ENCODE measurements at places on chromosomes 16 and 17.

DNA sequence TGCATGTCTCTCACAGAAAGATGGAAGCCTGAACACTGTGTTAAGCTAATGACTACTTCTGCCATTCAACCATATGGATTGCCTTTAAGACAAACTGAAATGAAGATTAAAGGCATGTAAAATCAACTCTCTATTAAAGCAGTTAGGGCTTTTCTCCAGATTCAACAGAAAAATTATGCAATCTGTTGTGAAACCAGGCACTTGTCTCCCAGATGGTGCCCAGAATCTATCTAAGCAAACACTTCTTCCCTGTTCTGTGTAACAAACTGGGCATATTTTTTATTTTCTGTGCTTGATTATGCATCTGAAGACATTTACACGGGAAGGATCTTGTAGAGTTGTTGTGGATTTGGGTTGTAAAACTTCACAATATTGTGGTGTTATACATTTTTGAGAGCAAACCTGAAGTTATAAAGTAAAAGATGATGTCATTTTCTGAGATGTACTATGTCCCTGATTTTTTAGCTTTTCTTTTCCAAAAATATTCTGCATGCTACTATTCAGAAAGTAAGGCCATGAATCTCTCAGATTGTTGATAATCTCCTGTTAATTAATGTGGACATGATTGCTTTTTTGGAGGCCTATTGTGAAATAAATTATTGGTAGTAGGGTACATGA, 1550.3 kb downstream of the CDH8 start:
- DNase-seq: no peak

DNA sequence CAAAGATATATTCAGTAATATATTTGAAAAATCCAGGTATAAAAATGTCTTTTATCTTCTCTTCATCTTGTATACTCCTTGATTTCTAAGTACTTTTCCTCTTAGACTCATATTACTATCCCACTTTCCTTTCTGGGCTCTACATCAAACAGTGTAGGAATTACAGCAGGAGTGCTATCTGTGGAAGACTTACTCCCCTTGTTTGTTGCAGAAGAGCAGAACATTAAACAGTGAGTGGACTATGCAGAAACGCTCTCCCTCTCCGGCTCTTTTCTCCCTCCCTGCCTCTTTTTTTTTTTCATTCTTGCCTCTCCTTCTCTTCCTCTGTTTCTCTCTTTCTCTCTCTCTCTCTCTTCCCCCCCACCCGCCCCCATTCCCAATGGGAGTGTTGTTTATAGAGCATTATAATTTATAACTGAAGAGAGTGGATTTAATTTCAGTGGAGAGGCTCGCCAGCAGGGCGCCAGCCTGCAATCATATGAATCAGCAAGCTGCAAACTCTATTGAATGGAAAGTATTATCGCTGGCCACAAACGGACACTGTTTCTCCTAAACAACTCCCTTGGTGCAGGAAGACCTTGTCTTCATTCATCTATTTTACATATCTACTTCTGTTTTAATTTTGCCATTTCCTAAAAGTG, 242.3 kb upstream of the TBX2 start:
- no peak for DNase-seq

DNA sequence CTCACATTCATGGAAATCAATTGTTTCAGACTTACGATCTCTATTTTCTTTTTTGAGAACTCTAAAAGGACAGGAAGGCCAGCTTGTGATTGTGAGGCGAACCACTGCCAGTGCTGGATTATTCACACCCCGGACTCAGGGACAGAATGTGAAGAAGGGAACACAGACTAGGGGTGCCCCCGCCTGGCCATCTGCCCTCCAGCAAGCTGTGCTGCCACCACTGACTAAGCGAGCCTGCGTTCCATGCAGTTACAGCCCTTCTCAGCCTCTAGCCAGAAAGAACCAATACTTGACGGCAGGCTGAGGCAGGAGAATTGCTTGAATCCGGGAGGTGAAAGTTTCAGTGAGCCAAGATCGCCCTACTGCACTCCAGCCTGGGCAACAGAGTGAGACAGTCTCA, 2.8 kb downstream of the HAGH start:
- no peak for DNase-seq

GRCh38 chr17:67588326-67588725, 129.4 kb upstream of the NOL11 start:
- no peak for DNase-seq

GRCh38 chr17:29076722-29077121, 33.8 kb downstream of the PIPOX start:
- DNase-seq: no peak

DNA sequence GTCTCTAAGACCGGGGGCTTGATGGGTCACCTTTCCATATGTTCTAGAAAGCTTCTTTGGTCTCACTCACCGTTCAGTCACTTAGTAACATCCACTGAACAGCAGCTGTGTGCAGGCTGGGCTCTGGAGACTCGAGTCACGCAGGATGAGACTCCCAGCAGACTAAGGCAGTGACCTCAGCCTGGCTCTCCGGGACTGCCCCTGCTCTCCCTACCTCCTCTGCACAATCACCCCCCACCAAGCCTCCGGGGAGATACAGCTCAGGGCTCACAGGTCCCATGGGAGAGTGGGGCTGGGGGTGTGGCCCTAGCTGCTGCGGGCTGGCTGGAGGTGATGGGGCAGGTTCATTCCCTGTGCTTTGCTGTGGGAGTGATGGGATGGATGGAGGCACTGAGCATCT, 14.1 kb downstream of the FLYWCH2 start:
- DNase-seq: no peak

DNA sequence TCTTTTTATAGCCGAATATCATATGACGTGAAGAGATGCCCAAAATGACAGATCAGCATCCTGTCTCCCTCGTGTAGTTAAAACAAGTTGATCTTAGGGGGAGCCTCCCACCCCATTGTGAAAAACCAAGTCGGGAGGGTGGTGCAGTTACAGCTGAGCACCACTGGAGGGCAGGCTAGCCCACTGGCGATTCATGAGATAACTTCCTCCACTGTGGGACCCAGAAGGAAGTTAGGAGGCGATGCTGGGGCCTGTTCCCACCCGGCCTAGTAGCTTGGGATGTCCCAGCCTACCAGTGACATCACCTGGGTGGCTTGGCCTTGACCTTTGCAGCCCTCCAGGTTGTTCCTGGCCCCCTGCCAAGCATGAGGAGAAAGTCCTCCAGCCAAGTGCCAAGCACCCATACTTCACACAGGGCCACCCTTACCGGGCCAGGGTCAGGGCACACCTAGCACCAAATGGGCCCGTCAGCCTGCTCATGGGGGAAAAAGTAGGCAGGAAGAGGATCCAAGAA, 8.1 kb upstream of the CPNE2 start:
- DNase-seq: peak; percentile 57

DNA sequence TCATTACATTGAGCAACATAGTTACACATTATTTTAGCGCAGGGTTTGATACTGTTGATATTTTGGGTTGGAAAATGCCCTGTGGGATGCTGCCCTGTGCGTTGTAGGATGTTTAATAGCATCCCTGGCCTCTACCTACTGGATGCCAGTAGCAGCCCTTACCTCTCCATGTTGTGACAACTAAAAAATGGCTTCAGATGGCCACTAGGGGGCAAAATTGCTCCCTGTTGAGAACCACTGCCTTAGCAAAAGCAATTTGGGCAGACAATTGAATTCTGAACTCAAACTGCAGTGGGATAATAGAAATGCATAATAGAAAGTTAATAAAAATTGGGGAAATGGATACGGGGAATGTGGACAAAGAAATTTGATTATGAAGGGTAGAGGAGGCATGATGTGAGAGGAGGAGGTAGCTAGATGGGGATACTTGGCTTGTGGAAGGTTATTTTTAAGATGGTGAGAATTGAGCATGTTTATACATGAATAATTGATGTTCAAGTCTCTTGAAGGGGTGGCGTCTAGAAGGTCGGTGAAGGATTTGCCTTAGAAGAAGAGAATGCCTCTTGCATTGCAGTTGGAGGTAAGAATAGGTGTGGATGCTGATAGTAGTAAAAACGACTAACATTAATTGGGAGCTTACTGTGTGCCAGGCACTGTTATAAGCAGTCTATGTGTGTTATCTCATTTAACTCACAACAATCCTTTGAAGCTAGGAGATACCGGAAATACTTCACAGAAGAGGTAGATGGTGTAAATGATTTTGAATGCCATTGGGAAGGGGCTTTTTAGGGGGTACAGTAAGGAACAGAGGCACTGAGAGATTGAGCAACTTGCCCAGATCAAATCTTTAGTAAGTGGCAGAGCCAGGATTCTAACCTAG, 19.0 kb downstream of the HEATR9 start:
- peak; percentile 39 for DNase-seq

GRCh38 chr16:9097266-9098219, 6.1 kb downstream of the HAPSTR1 start:
- DNase-seq: no peak

DNA sequence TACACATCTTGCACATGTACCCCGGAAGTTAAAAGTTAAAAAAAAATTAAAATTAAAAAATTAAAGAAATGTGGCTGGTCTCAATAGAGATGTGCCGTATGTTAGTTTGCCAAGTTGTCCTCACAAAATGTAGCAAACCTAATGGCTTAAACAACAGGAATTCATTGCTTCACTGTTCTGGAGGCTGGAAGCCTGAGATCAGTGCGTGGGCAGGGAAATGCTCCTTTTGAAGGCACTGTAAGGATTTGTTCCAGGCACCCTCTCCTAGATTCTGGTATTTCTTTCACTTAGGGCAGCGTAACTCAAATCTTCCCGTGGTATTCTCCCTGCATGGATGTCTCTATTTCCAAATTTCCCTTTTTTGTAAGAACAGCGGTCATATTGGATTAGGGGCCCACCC, 32.7 kb upstream of the MON1B start:
- no peak for DNase-seq

DNA sequence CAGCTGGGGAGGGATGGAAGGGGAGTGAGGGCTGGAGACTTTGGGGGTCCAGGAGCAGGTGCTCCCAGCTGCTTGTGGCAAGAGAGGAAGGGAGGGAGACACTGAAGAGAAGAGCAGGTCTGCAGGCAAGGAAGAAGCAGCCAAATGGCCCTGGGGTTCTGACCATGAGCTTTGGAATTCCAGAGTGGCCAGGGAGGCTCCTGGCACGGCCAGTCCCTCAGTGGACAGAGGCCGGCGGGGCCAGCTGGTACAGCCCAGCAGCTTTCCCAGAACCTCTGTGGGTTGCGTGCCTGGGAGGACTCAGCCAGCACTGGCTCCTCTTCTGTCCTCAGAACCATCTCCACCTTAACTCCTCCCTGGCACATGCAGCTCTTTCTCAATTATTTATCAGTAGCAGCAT, 233.0 kb downstream of the MSI2 start:
- no peak for DNase-seq

DNA sequence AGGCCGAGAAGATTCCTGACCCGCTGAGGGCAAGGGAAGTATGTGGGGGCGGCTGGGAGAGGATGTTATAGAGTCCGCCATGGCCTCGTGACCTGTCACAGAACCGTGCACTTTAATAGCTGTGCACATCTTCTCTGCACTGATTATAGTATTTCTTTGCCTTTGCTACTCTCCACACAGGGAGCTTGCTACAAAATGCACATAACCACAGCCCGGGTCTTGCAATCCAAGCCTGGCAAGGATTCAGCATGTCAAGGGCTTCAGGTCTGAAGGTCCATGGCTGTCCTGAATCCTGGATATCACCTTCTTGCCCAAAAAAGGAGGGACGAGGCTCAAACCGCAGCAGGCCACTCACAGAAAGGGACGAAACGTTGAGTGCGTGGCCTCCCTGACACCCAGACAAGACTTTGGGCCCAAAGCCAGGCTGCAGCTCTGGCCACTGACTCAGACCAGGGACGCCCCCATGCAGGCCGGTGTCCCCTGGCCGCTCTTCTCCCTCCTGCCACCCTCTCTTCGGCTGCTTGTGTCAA, 43.7 kb downstream of the USP22 start:
- DNase-seq: no peak

- DNase-seq: no peak
Measured at GRCh38 chr16:79751471-79752184, 151.1 kb upstream of the MAF start.

DNA sequence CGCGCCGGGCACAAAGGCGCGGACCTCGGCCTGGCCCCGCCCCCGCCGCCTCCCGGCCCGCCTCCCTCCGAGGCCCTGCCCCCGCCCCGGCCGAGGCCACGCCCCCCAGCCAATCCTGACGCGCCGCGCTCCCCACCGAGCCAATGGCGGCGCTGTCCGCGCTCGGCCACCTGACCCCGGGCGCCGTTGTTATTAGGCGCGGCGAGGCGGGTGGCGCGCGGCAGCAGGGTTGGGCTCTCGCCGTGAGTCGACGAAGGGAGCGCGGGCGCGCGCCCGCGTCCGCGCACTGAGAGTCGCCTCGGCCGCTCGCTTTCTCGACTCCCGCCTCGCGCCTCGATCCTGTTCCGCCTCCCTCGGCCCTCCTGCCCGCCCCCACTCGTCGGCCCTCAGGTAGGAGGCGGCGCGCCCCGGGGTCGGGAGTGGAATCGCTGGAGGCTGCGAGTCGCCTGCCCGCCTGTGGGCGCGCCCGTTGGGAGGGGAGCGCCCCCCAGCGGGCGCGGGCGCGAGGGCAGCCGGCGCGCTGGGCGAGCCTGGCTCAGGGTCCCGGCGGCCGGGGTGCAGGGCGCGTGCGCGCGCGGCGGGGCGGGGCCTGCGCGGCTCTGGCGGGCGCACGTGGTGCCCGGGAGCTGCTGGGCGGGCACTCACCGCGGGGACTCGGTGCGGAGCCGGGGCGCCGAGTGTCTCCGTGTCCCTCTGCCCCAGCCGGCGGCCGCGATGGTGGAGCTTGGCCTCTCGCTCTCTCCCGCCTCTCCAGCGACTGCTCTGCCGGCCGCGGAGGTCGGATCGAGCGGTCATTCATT, 405 bp upstream of the CBLN1 start:
- DNase-seq: no peak

DNA sequence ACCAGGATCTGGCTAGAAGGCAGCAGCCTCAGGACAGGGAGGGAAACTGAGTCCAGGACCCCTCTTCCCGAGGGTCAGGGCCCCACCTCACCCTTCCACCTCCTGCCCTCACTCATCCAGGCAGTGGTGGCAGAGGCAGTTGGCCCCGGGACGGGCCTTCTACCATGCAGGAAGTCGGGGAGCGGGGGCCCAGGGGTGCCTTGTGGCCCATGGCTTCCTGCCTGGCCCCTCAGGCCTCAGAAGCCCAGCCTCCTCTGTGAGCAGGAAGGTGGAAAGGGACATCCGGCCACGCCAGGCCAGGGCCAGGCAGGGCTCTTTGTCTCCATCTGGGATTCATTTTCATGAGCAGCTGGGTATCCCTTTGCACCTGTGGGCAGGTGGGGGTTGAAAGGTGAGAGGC, 58.5 kb downstream of the BAHCC1 start:
- no peak for DNase-seq

- DNase-seq: no peak
Measured at GRCh38 chr16:87653234-87653633, 50.9 kb downstream of the JPH3 start.

DNA sequence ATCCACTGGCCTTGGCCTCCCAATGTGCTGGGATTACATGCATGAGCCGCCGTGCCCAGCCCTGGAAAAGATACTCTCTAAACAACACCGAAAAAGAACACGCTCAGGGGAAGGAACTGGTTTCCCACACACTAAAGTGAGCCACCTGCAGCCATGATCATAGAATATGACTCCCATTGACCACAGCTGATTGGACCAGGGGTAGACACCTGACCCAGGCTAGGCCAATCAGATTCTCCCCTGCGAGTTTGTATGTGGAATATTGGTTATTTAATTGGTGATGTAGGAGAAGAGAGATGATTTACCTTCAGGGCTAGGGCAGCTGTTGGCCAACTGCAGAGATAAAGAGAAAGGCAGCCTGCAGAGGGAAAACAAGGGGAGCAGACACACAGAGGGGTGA, 9.0 kb upstream of the GGA2 start:
- DNase-seq: no peak

Data from smooth muscle cell of the brain vasculature (primary cell).